ENCODE measurements at places on chromosomes 5 and 9.

- DNase-seq = no peak
Measured at GRCh38 chr5:107380654-107381053, 290.1 kb downstream of the EFNA5 start.

DNA sequence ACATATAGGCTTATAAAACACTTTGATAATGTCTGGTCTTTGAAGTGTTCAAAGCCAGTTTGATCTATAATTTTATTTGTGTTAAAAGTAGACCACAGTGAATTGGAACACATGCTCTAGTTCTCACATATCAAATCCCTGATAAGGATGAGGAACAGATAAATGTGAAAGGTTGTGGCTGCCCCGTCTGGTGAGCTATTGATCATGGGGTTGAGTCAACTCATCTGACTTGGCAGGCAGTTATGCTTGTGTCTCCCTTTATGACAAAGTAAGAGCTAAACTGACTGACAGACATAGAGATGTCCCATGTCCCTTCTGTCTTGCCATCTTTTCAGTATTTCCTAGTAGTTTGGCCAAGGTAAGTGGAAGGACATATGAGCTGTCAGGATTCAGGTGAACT, 2.9 kb upstream of the ERMP1 start:
- no peak for DNase-seq

DNA sequence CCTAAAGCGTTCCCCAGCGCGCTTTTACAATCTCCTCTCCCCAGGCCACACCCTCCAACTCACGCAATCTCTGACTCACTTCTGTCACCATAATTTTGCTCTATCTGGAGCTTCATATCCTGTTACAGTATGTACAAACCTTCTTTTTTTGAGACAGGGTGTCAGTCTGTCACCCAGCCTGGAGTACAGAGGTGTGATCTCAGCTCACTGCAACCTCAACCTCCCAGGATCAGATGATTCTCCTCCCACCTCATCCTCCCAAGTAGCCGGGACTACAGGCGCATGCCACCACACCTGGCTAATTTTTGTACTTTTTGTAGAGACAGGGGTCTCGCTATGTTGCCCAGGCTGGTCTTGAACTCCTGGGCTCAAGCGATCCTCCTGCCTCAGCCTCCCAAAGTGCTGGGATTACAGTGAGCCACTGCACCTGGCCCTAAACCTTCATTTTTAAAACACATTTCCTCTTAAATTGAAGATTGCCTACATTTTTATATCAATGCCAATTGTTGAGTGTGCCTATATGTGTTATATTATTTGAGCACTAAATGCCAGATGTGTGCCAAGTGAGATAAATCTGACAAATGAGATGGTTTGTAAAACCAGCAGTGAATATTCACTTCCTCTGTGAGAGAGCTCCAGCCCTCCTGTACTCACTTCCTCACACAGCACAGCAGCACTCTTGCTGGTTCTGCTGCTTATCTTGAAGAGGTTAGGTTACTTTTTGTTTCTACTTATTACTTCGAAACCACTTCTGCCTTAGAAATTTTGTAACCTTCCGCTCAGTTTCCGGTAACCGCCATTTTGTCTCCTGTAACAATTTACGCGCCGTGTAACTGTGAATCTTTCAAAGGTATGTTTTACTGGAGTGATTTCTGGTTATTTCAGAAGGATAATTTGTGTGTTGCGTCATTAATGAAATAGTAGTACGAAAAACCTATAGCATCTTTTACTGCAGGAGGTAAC, 57.9 kb downstream of the DOCK8 start:
- DNase-seq = peak; percentile 59

DNA sequence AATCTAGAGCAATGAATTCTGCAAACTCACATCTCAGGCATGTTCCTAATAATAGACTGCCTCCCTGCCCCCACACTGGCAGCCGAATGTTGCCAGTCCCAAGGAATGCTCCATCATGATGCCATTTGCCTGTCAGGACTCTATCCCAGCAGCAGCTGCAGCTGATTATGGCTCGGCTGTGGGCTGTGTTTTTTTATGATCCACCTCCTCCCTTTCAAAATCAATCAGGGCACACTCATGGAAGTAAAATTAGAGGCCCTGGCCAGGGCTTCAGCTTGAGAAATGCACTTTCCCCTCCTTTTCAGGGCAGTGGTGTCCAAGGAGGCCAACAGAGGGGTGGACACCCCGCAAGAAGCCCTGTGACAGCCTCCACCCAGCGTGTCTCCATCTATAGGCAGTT, 176.7 kb upstream of the S1PR3 start:
- no peak for DNase-seq
